ENCODE measurements at places on chromosomes 7 and 10.
A peak's percentile ranks its signal among the peaks of the same experiment; 100 is the strongest.

DNA sequence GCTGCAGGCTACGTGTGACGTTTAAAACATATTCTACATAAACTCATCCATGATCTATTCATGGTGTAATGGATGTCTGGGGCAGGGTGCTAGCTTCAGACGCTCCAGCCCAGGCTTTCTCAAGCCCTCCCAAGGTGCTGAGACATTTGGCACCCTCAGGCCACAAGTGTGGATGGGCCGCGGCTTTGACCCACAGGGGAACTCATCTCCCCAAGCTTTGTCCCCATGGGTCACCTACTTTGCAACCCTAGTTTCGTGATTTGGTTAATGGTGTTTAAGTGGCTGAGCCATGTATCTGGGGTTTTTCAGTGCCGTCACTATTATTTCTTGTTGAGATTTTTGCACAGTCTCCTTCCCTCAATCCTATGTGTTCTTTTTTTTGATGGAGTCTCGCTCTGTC lies 66.0 kb downstream of the GRK5 start:
- DNase-seq = no peak

- no peak for DNase-seq
Measured at GRCh38 chr7:46135557-46135956, 214.5 kb upstream of the IGFBP3 start.

DNA sequence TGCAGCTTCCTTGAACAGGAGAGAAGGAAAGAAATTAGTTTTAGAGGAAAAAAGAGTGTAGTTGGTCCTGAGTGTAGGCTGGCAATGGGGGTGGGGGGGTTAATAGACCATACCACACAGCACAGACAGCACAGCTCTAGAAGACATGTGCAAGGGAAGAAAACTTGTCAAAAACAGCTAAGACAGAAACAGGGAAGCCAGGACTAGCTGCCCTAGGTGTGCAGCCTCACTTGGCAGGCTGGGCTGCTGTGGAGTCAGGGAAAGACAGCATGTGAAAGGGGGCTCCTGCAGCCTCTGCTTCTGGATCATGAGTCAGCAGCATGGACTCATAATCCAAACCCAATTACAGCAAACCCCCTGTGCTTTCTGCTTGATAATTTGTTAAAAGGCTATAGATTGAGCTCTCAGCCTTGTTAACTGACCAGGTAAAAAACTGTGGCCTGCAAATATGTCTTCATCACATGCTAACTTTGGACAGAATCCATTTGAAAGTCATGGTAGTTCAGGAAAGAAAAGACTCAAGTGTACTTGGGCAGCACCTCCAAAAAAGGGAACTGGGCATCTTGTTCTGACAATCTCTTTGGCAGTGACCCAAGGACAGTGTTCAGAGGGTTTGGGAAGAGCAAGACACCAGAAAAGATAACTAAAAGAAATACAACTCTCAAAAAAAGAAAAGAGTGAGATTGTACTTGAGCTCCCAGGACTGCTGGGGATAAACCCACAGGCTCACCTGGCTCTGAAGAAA lies 142.2 kb upstream of the VWC2 start:
- DNase-seq = no peak

GRCh38 chr7:134946260-134946659 lies 40.0 kb upstream of the AGBL3 start:
- DNase-seq = peak; percentile 63

- DNase-seq = peak; percentile 72
Measured at GRCh38 chr10:87844837-87845623, 18.3 kb downstream of the KLLN start.

DNA sequence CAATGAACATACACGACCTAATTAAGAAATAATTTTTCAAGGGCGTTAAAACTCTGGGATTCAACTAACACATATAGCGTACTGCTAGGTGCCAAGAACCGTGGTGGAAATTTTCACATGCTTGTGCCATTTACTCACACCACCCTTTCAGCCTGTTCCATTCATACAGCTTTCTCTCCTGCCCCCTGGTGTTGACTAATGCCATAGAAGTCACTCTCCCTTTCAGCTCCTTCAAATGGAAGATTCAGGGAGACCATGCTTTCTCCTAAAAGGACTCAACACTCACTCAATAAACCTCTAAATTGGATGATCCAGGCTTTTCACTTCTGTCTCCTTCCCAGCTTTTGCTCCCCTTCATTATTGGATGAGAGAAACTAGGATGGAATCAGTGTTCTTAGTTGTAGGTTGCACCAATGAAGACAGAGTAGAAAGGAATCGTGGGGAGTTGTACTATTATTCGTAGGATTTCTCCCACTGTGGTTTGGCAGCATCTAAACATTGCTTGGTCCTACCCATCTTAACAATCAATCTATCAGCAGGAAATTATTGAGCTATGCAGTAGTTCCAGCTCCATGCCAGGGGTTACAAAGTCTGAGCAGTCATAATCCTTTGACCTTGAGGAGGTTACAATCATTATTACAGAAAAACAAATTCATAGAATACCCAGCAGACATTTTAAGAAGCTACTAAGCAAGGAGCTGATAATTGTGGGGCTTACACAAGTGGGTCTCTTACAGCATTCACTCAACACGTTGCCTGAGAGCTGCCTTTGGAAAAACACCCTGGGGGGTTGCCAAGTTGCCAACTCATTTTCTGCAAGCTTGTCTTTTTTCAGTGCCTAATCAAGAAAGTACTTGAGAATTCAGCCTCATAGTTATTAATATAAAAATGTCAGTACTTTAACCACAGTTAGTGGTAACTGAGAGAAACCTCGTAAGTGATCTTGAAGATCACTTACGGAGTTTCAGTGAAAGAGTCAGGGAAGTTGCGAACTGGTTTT lies 2.8 kb upstream of the PPP1R3C start:
- peak; percentile 92 for DNase-seq

DNA sequence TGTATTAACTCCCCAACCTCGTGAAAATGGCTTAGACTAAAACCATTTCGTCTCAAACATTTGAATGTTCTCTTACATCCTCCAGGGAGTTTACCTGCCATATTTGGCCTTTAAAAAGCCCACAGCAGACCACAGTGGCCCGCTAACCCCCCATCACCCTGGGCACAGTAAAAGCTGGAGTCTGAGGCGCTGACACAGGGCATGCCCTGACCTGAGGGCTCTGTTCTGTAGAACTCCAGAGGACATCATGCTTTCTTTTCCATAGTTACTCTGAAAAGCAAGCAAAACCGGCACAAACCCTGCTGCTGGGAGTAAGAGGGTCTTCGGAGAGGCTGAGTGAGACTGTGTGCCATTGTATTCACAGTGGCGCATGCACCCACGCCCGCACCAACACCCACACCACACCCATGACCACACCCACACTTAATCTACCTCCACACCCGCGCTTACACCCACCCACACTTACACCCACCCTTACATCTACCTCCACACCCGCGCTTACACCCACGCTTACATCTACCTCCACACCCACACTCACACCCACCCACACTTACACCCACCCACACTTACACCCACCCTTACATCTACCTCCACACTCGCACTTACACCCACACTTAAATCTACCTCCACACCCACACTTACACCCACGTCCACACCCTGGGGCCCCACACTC lies 32.1 kb downstream of the LRRC27 start:
- DNase-seq = peak; percentile 9

- no peak for DNase-seq
Measured at GRCh38 chr7:31249671-31250070, 90.9 kb downstream of the NEUROD6 start.

DNA sequence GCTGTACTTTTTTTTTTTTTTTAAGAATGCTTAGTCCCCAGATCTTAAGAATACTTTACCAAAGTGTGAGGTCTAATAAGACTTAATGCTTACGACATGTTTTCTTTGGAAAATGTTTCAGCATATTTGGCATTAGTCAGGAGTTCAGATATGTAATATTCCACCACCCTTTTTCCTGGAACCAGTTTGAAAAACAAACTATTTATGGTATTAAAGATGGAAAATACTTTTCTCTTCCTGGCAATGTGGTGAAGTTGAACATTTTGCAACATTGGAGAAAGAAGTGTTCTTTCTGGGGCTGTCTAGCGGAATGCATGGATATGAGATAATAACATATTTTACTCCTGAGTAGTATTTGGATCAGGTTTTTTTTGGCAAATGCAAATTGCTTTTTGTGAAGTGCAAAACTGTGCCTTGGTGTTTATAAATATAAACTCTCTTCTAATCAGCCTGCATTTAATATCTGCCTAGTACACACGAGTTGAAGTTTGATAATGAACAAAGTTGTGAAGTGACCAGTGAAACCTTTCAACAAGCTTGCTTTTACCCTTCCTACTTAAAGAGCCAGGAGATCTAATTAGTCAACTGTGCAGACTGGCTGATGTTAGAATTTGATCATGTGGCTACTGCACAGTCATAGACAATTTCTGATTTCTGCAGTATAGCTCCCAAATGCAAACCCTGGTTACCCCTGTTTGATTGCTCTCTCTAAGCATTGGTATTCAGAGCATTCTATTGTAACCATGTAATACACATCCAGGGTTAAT lies 20.9 kb downstream of the MAP3K8 start:
- peak; percentile 98 for DNase-seq

DNA sequence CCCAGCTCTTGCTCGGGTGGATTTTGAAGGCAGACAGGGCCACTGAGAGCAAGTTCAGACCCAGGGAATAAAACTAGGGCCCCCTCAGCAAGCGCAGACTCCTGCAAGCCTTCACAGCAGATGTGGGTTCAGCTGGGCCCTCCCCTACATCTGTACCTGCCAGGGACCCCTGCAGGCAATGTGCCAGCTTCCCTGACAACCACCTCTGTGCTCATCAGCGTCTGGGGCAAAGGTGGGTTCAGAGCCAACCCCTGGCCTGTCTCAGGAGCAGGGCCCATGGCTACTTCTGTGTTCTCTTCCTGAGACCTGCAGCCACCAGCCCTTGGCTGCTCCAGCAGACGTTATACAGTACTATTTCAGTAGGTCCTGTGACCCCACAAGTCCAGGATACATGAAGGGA lies 189.5 kb downstream of the DIP2C start:
- DNase-seq = no peak

GRCh38 chr10:46026106-46026505 lies 4.3 kb downstream of the NCOA4 start:
- no peak for DNase-seq

DNA sequence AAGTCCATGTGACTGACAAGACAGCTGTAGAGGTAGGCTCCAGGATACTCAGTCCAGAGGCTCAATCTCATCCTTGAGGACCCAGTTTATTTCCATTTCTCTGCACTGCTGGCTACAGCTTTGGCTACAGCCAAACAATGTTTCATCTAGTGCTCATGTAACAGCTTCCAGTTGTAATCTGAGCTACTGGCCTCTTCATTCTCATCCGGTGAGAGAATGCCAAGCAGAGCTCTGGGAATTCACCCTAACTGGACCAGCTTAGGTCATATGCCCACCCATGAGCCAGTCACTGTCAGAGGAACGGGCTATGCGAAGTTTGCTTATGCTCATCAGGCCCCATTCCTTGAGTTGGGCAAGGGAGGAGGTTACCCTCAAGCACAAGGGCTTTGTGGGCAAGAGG lies 192.9 kb downstream of the EVX1 start:
- peak; percentile 67 for DNase-seq

GRCh38 chr7:151857412-151857811 lies 19.5 kb downstream of the PRKAG2 start:
- no peak for DNase-seq

GRCh38 chr10:100997360-100998182 lies 2.0 kb upstream of the LZTS2 start:
- peak; percentile 75 for DNase-seq

- no peak for DNase-seq
Measured at GRCh38 chr10:52853704-52854103, 81.1 kb upstream of the MBL2 start.

GRCh38 chr7:98293265-98293664 lies 11.8 kb downstream of the BRI3 start:
- no peak for DNase-seq

- DNase-seq = peak; percentile 66
Measured at GRCh38 chr10:15201589-15202300, 33.3 kb upstream of the NMT2 start.

GRCh38 chr10:127017541-127018297 lies 112.5 kb downstream of the DOCK1 start:
- no peak for DNase-seq

- peak; percentile 77 for DNase-seq
Measured at GRCh38 chr7:67484244-67484751, 487.7 kb downstream of the TYW1 start.

DNA sequence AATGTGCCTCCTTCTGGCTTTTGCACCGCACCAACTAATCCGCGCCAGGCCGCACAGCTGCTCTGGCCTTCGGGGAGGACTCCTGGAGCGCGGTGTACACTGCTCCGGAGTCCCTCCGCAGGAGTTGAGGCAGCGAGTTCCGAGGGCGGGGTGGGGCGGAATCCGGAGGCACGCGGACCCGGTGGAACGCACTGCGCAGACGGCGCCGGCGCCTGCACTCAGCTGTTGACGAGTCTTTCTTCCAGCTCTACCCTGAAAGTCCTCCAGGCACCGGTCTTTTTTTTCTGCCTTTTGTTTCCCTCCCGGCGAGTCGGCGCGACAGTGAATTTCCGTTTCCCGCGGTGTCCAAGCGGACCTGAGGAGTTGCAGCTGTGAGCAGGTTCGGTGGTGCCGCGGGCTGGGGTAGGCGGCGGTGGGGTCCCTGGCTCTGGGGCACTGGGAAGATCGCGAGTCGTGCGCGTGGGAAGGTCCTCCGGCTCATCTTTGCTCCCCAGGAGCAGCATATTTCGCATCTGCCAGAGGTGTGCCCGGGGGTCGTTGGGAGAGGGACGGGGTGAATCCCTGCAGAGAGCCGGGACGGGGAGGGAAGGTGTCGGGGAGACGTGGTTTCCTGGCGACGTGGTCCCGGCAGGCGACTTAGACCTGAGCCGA lies 44.1 kb downstream of the SFTPD start:
- peak; percentile 70 for DNase-seq

GRCh38 chr7:125573126-125573525 lies 643.5 kb upstream of the POT1 start:
- DNase-seq = no peak

DNA sequence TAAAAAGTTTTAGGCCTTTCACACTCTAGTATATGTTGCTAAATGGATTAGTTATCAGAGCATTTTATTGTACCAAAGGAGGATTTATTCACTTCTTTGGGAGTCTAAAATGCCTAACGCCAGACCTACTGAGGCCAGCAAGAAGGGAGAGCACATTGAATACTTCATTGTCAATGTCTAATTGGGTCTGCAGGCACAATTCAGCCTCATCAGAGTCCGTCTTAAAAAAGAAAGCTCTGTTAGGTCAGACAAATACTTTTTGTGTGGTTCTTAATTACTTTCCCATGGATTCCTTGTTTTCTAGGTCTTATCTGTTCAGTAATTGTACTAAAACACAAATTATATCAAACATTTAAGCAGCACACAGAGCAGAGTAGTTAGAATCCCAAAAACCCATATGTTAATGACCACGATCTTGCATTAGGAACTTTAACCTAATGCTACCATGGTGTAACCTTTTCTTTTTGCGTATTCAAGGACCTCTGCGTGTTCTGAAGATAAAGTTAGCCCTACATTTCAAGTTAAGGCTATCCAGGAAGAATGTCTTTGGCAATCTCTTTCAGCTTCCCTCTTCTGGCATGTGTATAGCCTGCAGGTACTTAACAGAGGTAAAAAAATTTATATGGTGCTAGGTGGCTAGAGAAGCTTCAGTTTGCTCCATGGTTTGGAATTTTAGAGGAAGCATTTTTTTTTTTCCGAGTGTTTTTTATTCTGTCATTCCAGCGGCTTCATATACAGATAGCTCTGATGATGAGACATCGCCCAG lies 45.7 kb upstream of the STRIP2 start:
- DNase-seq = no peak

- no peak for DNase-seq
Measured at GRCh38 chr7:25753837-25754236, 398.2 kb upstream of the NFE2L3 start.

GRCh38 chr10:27611236-27611635 lies 107.1 kb downstream of the RAB18 start:
- DNase-seq = no peak

GRCh38 chr10:94223702-94224370 lies 138.9 kb downstream of the NOC3L start:
- DNase-seq = peak; percentile 19
